ENCODE measurements at places on chromosomes 2 and 18. TPM values are rescaled to one million over a fixed set of nuclear protein-coding genes. Genes with fewer than 3 reads are reported as not detected.

GRCh38 chr2:143158551-143159485 is 29.6 kb downstream of the ARHGAP15 start:
- H3K27ac ChIP-seq, result no peak overlapping the region
- no peak for DNase-seq
- H3K36me3 ChIP-seq, result peaks cover 48% of the 10 kb centered on the region
- H3K4me3 ChIP-seq, result no peak overlapping the region

- no peak overlapping the region for H3K27ac ChIP-seq
- H3K27me3 ChIP-seq, result no peaks in the 10 kb centered on the region
- H3K36me3 ChIP-seq, result no peaks in the 10 kb centered on the region
- no peaks in the 10 kb centered on the region for H3K4me1 ChIP-seq
Observed at GRCh38 chr2:7887441-7887840, 794.4 kb upstream of the ID2 start.

The REG3A gene
- not detected for total RNA-seq

DNA sequence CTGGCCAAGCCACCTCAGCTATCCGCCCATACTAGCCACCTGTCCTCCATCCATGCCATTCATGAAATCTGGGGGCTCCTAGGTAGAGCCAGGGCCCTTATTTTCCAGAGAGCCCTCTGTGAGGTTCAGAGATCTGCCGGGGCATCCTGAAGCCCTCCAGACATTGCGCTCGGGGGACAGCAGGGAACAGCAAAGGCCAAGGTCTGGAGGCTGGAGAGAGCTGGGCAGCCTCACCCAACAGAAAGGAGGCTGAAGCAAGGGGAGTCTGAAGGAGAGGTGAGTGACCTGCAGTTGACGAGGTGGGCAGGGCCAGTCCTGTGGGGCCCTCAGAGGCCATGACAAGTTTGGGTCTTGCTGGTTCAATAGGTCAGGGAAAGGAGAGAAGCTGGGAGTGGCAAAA is 8.6 kb upstream of the DES start:
- H3K4me1 ChIP-seq, result no peaks in the 10 kb centered on the region
- no peaks in the 10 kb centered on the region for H3K36me3 ChIP-seq
- no peak for DNase-seq

The CIAO1 gene
- 55.4 TPM for total RNA-seq

The CD8B gene
- total RNA-seq, result 0.75 TPM

GRCh38 chr2:37890893-37891495 is 34.1 kb upstream of the RMDN2 start:
- H3K27ac ChIP-seq, result no peak overlapping the region
- peaks cover 4% of the 10 kb centered on the region for H3K27me3 ChIP-seq
- H3K4me3 ChIP-seq, result no peak overlapping the region

DNA sequence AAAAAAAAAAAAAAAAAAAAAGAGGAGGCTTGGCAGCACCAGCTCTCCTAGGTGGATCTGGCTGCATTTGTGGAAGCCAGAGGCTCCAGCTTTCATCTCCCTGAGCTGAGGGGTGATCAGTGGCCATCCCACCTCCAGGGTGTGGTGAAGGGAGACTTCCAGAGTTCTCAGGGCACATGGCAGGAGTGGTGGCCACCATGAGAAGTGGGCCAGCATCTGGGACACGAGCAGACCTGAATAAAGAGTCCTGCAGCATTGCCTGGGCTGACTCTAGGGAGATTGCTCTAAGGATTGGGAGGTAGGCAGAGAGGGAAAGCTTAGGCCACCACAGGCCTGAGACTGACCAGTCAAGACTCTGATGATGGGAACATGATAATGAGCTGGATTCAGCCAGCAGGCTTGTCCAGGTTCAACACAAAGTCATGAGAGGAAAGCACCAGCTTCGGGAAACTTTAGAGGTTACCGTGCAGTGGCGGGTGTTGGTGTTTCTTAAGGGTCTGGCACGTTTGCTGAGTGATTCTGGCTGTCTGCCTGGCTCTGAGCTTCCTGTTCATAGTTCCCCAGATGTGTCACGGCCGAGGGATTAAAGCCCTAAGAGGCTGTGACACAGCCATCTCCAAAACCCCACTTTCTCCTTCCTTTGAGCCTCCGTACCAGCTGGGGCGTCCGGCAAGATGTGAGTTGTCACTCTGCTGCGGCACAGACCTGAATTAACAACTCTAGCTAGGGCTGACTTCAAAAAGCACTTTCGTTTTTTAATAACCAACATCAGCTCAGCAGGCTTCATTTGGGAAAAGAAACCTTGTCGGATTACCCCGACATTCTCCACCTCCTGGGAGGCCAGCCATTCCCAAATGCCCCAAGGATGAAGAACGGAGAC is 38.3 kb upstream of the IL1R1 start:
- no peaks in the 10 kb centered on the region for H3K36me3 ChIP-seq
- peaks cover 9% of the 10 kb centered on the region for H3K4me1 ChIP-seq
- H3K4me3 ChIP-seq, result peak overlapping the region; percentile 41
- no peaks in the 10 kb centered on the region for H3K27me3 ChIP-seq
- no peak for DNase-seq
